ENCODE measurements at places on chromosomes 3 and 15.

GRCh38 chr15:95263751-95264150 is 1032.4 kb downstream of the MCTP2 start:
- DNase-seq: no peak

- DNase-seq: no peak
Measured at GRCh38 chr3:118108769-118109168, 925.9 kb downstream of the IGSF11 start.

DNA sequence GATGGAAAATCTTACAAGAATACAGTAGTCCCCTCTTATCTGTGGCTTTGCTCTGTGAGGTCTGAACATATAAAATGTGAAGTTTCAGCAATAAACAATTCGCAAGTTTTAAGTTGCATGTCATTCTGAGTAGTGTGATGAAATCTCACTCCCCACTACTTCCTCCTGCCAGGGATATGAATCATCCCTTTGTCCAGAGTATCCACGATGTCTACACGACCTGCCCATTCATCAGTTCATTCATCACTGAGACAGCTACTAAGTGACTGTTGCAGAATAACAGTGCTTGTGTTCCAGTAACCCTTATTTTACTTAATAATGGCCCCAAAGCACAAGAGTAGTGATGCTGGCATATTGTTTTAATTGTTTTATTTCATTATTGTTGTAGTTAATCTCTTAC is 489.2 kb upstream of the UBE2E2 start:
- DNase-seq: no peak

DNA sequence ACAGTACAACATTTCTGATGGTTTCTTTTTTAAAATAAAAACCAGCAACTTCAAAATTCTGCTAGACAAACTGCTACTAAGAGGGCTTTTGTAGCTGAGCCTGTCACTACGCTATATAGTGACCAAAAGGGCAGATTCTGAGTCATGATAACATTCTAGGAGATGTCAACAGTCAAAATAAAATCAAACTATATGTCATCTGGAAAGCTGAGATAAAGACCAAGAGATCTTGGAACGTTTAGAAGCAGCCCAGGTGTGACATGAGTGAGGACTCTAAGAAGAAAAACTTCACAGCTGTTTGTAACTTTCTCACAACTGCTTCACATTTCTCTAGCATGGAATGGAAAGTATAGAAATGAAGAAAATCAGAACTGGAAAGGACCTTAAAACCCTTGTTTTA is 84.6 kb downstream of the FILIP1L start:
- no peak for DNase-seq

GRCh38 chr3:62607287-62608029 is 234.1 kb upstream of the FEZF2 start:
- DNase-seq: no peak

- DNase-seq: no peak
Measured at GRCh38 chr3:67635806-67636205, 18.6 kb downstream of the SUCLG2 start.

GRCh38 chr15:38614621-38615020 is 50.0 kb upstream of the RASGRP1 start:
- no peak for DNase-seq

DNA sequence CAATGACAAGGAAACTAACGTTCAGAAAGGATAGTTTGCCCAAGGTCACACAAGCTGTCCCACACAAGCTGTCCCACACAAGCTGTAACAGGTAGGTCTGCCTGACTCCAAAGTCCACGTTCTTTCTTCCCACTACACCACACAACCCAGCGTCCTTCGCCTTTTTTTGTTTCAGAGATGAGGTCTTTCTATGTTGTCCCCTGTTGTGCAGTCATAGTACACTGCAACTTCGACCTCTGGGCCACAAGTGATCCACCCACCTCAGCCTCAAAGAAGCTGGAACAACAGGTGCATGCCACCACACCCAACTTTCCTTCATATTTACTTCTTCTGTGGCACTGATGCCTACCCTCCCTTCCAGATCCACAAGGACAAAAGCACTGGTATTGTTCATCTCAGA is 21.4 kb downstream of the MB21D2 start:
- DNase-seq: no peak
